Midbrain (tissue), 1 donor: ENCODE measurements at places on chromosomes 2 and 18.
A peak's percentile ranks its signal among the peaks of the same experiment; 100 is the strongest.

DNA sequence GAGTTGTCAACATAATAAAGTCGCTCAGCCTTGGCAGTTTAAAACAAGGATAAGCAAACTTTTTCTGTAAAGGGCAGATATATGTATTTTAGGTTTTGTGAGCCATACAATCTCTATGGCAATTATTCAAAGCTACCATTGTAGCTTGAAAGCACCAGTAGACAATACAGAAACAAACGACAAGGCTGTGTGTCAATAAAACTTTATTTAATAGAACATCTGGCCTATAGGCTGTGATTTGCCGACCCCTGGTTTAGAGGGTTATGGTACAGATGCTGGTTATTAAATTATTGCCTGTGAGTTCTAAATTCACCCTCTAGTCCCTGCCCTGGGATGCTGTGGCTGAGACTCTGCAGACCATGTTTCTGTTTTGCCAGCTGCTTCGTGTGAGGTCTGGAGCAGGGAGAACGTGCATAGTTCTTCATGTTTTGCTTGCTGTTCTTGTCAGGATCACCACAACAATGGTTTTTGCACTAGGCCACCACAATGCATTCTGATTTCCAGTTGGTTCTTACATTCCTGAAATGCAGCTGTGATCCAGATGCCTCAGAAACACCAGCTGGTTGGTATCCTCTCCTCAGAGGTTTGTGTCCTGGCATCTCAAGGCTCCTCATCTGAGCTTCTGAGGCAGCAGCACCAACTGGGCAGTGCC lies 46.6 kb downstream of the ICOS start:
- no peak for DNase-seq

- no peak for DNase-seq
Observed at GRCh38 chr2:16680781-16681180, 15.1 kb upstream of the CYRIA start.

- no peak for DNase-seq
Observed at GRCh38 chr2:217356142-217356541, 496.3 kb upstream of the TNP1 start.

DNA sequence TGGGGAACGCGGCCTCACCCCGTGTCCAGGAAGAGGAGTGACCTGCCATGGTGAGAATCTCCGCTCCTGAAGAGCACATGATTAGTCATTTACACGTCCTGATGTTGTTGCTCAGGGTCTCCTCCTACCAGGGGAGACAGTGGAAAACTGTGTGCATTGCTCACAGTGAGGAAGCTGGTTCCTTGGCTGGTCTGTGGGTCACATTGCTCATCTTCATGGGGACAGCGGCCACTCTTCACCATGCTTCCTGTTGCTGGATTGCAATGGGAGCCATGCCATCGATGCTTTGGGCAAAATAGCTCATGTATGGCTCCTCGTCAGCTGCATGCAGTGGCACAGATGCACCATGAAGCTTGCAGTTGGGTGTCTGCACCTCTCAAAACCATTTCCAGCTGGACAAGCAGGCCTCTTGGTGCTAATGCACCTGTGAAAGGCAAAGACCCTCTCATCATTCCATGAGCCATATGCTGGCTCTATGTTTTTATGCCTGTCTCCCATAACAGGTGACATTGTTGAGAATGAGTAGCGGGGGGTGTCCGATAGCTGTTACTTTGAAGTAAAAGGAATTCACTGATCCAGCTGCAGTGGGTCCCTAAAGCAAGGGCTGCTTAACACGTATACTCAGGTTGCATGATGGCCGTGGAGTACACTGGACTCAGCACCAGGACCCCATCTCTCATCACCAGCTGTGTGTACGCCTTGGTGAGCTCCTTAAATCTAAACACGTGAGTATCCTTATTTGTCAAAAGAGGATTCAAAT lies 135.0 kb upstream of the ALKAL2 start:
- DNase-seq: no peak

DNA sequence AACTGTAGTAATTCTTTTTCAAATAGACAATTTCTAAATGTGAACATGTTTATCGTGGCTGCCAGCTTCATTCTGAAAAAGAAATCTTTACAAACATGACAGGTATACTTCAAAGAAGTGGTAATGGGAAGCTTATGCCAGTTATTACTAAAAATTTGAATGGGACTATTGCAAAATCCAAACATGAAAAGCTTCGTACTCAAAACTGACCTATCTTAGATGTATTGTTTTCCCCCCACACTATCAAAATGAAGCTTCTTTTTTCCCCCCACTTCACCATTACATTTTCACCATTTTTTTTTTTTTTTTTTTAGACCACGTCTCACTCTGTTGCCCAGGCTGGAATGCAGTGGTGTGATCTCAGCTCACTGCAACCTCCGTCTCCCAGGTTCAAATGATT lies 50.4 kb upstream of the SERTAD2 start:
- DNase-seq: no peak

GRCh38 chr2:209864716-209865295 lies 93.2 kb downstream of the UNC80 start:
- no peak for DNase-seq

- no peak for DNase-seq
Observed at GRCh38 chr18:57813245-57813644, 10.1 kb upstream of the ATP8B1 start.

- DNase-seq: no peak
Observed at GRCh38 chr2:120691410-120691809, 44.3 kb upstream of the GLI2 start.

DNA sequence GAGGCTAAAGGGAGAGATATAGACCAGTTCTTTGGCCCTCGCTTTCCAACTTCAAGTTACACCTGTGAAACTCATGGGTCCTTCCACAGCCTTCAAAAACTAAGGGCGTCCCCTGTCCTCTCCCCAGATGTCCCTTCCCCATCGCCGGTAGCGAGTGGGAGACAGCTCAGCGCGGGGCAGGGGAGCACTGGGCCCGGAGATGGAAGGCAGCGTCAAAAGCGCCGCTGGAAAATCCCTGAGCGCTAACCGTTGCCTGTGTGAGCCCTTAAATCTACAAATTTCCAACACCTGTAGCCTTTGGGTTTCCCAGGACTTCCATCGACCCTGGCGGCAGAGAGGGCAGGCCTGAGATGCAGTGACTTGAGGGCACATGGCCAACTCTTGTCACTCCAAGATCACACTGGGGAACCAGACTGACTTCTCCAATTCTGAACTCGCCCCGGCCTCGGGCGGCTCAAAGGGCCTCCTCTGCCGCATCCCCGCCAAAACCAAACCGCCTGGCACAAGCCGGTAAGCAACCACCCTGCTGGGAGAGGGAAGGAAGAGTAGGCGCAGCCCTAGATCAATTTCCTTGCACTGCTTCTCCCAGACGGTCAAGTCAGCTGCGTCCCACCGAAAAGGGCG lies 879 bp upstream of the EPAS1 start:
- peak; percentile 9 for DNase-seq

DNA sequence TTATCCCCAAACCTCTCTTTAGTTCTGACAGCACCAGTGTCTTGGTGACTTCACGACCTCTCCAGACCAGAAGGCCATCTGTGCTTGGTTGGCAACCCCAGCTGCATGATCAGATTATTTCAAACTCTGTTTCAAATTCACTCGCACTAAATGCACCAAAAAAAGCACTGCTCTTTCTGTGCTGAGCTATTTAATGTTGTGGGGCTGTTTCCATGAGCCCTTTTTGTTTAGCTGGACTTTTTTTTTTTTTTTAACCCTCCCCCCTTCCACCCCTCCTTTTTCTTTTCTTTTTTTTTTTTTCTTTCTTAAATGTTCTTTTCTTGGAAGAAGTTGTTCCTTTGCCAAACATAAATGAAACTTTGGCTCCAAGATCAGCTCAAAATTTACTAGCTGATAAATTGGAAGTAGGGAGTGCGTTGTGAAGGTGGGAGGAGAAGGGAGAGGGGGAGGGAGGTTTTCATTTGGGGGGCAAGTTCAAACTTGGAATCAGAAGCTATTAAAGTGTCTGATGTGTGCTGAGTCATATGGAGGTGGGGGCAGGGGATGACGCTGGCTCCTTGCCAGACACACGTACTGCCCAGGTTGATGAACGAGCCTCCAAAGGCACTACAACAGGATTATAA lies 543.0 kb upstream of the TNP1 start:
- no peak for DNase-seq

DNA sequence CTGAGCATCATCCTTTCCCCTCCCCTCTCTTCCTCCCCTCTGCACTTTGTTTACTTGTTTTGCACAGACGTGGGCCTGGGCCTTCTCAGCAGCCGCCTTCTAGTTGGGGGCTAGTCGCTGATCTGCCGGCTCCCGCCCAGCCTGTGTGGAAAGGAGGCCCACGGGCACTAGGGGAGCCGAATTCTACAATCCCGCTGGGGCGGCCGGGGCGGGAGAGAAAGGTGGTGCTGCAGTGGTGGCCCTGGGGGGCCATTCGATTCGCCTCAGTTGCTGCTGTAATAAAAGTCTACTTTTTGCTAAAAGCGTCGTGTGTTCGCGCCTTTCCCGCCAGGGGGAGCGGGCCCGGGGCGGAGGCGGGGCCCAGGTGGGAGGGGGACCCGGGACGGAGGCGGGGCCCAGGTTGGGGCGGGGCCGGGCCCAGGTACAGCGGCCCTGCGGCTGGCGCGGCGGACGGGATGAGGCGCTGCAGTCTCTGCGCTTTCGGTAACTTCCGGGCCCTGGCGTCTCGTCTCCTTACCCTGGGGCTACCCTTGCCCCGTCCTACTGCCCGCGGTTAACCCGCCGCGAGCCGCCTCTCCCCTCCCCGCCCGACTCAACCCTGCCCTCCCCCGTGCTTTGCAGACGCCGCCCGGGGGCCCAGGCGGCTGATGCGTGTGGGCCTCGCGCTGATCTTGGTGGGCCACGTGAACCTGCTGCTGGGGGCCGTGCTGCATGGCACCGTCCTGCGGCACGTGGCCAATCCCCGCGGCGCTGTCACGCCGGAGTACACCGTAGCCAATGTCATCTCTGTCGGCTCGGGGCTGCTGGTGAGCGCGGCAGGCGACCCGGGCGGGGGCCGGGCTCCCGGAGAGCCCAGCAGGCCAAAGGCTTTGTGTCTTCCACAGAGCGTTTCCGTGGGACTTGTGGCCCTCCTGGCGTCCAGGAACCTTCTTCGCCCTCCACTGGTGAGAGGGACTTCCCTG lies at the start of gene KRTCAP3:
Gene KRTCAP3 (plus strand): TSS at position 424 of the 962 bp plus-strand sequence. CDS start 32 bp downstream, at position 456.
- DNase-seq: no peak

DNA sequence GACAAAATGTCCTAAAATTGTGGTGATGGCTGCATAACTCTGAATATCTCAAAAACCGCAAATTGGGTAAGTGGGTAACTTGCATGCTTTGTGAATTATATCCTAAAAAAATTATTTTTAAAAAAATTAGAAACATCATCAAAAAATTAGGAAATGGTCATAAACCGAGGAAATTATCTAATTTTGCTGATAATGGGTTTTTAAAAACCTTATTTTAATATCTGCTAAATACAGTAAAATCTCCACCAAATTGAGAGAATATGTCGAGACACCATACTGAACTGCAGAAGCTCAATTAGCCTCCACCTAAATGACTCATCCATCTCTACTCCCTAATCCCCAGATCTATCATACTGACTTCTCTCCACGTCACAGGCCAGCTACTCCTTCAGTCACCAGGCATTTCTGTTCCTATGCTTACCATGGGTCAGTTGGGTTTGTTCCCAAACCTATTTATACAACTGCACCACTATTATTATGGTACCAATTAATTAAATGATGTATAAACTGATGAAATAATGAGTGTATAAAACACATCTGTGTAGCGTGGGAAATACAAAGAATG lies 36.1 kb downstream of the SPIRE1 start:
- DNase-seq: no peak

- DNase-seq: no peak
Observed at GRCh38 chr2:205763708-205764211, 81.5 kb downstream of the NRP2 start.

GRCh38 chr18:58895385-58895784 lies 30.7 kb downstream of the ZNF532 start:
- DNase-seq: no peak

DNA sequence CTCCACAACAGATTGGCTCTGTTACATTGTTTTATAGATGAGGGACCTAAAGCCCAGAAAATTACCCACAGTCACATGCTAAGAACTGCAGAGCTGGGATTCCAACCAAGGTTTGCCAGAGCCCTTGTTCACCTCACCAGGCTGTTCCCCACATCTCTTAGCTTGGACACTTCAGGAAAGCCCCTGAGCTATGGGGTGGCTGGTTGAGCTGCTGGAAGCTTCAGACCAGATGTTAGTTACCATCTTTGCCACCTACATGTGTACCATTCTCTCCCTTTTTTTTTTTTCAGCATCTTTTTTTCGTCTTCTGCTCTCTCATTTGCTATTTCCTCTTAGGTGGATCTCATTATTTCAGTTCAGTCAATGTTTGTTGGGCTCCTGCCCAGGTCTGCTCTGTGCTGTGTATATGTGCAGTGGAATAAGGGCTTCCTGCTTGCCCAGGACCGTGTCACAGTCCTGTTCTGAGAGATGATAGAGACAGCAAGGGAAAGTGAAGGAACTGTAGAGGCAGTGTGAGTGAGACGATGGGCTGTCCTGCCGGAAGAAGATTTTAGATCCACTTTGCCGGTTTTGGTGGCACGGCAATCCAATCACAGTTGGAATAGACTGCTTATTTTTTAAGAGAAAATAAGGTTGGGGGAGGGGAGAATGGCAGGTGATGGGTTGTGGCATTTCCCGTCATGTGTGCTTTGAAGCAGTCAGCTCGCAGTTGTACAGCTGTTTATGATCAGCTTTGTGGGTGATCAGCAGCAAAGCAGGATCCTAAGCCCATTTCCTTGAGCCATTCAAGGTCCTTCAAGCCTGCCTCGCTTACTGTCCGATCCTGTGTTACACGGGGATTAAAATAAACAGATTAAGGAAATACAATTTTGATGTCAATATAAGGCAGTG lies 152.6 kb downstream of the RTN4 start:
- no peak for DNase-seq

GRCh38 chr2:205775097-205775877 lies 93.0 kb downstream of the NRP2 start:
- DNase-seq: no peak

GRCh38 chr2:60535685-60536312 lies 17.7 kb downstream of the BCL11A start:
- no peak for DNase-seq

GRCh38 chr2:46072101-46072820 lies 224.9 kb upstream of the EPAS1 start:
- no peak for DNase-seq

DNA sequence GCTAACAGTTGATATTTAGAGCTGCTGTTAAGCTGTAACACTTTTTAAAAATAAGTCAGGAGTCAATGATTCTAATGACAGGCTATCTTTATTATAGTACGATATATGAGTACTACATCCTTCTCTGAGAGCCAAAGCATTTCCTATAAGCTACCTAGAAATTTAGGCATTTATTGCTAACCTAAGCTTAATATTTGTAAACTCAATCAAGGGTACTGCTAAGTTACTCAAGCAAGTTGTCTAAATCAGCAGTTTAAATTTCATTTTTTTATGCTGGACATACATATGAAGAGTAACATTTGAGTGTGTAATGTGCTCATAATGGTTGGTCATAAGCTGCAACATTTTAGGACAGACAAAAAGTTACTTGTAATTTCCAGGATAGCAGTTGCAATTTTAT lies 1576.5 kb upstream of the NXPH2 start:
- DNase-seq: no peak

DNA sequence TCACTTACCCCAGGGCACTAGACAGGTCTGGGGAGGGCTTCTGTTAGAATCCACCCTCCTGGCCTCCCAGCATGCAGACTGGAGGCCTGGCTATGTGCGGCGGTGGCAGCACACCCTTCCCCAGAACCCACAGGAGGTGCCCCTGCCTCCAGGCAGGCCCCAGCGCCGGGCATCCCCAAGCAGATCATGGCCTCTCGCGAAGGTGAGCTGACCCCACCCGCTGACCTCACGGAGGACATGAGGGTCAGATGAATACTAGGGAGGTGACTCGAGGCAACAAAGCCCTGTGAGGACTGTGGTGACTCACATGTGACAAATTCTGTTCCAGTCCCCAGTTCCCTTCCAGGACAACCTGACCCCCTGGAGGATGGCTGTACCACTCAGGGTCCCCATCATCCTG lies 1.9 kb downstream of the MAB21L4 start:
- no peak for DNase-seq
